ENCODE measurements at places on chromosomes 7 and 10.

- DNase-seq: no peak
These were observed 41.9 kb upstream of the SMARCD3 start for GRCh38 chr7:151290355-151290760.

GRCh38 chr7:92944633-92945032 lies 108.3 kb upstream of the CDK6 start:
- DNase-seq: no peak

DNA sequence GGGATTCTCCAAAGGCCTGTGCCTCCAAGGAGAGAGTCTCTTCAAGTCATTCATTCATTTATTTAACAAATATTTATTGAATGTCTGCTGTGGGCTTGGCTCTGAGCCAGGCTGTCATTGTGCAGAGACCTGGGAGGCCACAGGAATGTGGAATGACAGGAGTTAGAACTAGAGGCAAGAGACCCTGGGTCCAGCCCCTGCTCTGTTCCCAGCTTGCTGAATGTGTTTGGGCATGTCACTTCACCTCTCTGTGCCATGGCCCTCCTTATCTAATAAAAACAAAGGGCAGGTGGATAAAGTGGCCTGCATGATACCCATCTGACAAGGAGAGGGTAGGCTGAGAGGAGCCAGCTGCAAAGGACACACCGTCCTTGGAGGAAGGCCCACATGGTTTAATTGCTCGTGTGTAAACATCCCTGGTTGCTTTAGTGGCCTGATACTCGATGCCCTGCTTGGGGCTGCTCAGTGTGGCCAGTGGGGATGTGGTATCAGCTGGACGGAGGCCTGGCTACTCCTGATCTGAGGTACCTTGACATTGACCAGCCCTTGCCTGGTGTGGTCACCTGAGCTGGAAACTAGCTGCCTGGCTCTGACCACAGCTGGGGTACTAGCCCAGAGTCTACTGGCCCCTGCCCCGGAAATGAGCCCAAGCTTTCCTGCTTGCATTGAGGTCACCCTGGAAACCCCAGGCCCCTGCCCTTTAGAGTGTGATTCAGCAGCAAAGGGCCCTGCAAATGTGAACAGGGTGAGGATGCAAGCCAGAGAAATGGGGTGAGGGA lies 116.2 kb downstream of the CDH23 start:
- no peak for DNase-seq

DNA sequence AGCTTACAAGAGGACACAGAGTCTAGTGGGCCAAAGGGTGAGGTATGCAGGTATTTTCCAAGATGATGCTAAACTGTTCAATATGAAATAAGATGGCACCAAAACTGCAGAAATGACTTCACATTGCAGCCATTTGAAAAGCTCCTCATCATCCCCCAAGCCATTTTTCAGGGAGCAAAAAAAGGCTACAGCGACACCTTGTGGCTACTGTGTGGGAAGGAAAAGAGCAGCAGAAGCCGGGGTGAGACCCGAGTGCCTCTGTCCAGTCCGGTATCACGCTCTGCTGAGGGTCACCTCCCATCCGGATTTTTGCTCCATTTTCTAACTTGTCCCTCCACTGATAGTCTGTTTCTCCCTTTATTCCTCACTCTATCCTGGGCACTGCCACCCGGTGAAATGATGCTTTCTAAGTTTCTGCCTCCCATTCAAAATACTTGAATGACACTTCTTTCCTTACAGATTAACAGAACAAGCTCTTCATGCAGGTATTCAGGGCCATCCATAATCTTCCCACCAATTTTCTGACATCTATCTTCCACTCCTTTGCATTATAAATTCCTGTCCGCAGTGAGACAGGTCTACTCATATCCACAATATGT lies 220.2 kb downstream of the DGKI start:
- peak; percentile 54 for DNase-seq

DNA sequence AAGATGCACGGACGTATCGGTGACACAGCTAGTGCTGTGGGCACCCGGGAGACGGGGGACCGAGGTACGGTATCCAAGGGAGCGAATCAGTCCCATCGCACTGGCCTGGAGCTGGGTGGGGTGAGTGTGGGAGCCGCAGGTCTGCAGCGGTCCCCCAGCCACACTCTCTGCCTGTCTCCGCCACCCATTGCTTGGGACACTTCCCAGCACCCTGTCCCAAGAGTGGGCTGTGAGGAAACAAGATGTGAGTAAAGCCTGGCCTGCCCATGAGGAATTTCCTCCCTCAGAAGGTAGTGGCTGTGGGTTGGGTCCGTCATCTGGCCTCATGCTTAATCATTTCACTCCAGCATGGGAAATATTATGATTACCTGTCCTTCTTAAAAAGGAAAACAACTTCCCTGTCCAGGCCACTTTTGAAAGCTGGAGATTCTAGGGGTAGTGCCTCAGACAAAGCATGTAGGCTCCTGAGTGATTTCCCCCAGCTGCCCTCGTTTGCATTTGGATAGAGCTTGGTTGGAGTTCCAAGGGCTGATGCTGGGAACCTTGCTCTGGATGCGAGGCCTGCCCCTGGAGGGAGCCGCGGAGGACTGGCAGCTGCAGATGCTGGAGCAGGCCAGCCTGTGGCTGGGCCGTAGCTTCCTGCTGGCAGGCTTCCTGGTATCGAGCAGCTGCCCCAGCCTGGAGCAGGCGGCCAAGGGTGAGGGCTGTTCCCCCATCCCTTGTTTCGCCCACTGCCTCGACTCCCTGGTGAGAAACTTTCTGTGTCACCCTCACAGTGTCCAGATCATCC lies 6.2 kb upstream of the ACTR3C start:
- DNase-seq: no peak

GRCh38 chr7:158530800-158531609 lies 56.6 kb downstream of the PTPRN2 start:
- DNase-seq: no peak

GRCh38 chr7:81393018-81393417 lies 376.8 kb downstream of the HGF start:
- no peak for DNase-seq

GRCh38 chr10:92146107-92146506 lies 144.8 kb downstream of the CPEB3 start:
- peak; percentile 26 for DNase-seq

DNA sequence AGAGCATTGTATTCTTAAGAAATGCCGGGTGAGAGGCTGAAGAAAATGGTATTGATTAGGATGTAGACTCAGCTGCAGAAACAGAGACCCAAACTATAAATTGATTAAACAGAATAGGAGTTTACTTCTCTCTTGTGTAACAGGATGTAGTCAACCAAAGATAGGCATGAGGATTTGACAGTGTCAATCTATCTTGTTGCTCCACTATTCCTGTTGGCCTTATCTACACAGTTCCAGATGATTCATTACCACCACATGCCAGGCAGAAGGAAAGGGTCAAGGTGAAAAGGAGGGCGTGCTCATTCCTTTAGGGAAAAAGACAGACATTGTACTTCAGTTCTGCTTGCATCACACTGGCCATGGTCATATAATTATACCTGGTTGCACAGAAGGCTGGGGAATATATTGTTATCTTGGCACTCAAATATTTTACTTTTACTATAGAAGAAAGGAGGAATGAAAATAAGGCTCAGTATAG lies 11.9 kb upstream of the DMTF1 start:
- DNase-seq: peak; percentile 62

- DNase-seq: no peak
These were observed 841.3 kb upstream of the ZWINT start for GRCh38 chr10:57202356-57202755.

DNA sequence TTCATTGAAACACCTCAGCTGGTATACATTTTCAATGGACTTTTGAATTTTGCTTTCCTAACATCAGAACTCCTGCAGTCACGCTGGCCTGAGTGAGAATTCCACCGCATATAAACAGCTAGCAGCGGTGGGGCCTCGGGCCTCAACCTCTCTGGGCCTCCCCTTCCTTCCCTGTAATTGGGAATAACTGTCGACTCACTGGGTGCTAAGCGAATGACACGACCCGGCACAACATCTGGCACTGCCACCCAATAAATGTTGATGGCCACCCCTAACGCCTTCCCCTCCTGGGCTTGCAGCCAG lies 670 bp downstream of the RCC1L start:
- DNase-seq: peak; percentile 61

DNA sequence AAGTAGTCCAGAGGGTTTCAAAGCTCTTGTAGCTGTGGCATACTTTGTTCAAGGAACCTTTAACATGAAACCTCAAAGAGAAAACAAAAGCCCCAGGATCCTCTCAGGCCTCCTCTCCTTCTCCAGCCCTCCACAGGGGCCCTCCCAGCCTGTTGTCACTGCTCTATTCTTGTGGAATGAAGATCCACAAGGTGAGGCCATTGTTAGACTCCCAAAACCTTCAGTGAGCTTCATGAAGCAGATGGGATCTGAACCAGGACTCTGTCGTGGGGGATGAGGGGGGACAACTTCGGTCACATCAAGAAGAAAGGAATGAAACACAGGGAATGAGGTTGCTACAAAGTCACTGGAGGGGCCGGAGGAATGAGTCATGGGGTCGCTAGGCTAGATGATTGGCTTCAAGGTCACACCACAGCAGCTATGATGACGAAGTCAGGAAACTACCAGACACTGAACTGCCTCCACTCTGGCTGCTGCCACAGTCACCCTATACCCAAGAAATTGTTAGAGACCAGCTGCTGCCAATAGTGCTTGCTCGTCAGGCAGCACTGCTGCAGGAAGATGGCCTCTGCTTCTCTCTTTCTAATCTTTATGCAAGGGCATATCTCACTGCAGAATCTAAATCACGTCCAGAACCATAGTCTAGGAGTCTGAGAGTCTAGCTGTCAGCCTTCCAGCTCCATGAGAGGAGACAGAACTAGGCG lies 208.8 kb downstream of the HIBADH start:
- peak; percentile 61 for DNase-seq

GRCh38 chr7:142431491-142431890 lies 173.6 kb upstream of the PRSS58 start:
- no peak for DNase-seq

DNA sequence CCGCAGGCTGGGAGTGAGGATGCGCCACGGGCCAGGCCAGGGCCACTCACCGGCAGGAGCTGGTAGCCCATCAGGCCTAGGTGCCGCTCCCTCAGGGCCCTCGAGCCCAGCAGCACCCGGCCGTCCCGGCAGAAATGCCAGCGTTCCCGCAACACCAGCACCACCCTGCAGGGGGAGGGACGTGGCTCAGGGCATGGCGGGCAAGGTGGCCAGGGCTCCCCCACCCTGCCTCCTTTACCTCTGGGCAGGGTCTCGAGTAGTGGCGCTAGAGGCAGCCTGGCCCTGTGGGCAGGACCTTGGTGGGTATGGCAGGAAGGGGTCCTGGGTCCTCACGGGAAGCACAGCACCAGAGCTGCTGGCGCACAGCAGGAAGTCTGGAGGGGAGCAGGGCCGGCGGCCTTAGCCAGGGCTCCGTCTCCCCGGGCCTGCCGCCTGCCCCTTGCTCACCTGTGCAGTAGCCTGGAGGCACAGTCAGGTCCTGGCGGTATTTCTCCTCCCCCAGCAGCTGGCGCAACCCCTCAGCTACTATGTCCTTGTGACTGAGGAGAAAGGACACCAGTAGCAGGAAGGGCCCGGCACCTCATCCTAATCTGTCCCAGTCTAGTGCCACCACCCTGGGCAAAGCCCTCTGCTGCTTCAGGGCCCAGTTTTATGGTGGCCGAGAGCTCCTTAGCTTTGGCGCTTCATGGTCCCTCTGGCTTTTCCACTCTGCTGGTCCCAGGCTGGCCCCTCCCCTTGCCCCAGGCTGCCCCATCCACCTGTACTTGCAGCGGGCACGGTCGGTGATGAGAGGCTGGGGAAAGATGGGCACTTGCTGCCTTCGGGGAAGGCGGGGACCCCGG lies 3.5 kb downstream of the FASTK start:
- DNase-seq: no peak

DNA sequence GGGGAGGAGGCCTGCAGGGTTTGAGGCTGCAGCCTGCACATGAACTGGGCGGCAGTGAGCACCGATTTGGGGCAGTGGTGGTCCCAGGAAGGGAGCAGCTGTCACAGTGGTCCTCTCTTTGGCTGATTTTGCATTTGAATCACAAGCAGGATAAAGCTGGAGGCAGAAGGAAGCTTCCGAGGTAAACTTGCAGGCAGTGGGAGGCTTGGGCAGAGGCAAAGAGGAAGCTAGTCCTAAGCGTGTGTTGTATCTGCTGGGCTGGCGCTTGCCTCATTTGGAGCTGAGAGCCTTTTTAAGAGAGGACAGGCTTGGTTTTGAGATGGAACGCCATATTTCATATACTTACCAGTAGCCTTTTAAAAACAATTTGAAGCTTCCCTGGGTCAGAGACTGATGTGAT lies 177.2 kb upstream of the PODXL start:
- no peak for DNase-seq

- no peak for DNase-seq
These were observed 125.9 kb downstream of the CUL2 start for GRCh38 chr10:34964166-34964800.

GRCh38 chr7:75536491-75536890 lies 44.4 kb downstream of the SPDYE5 start:
- no peak for DNase-seq

GRCh38 chr10:969473-970150 lies 18.6 kb upstream of the GTPBP4 start:
- DNase-seq: no peak

DNA sequence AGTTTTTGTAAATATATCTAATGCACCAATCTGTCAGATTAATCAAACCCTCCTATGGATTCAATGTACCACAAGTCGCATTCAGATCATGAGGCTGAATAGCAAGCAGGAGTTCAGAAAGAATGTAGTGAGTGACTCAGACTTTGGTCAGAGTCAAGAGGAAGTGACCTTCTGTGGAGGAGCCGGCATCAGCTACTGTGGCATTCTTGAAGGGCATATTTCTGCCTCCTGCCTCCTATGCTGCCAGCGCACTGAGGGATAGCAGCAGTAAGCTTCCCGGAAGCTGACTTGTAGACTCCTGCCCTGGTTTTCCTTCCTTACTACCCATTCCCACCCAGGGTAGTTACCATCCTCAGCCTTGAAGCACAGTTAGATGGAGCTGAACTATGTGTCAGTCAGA lies 867.5 kb downstream of the NRG3 start:
- peak; percentile 83 for DNase-seq

- no peak for DNase-seq
These were observed 49.3 kb downstream of the CALML3 start for GRCh38 chr10:5573968-5574641.

- peak; percentile 84 for DNase-seq
These were observed 98.6 kb downstream of the CREM start for GRCh38 chr10:35225204-35225603.

- no peak for DNase-seq
These were observed 402.9 kb upstream of the GALNT17 start for GRCh38 chr7:70728872-70729552.

- no peak for DNase-seq
These were observed 26.5 kb downstream of the LEP start for GRCh38 chr7:128267595-128267924.

- DNase-seq: peak; percentile 73
These were observed 1.7 kb downstream of the PLEKHS1 start for GRCh38 chr10:113753020-113753692.

GRCh38 chr7:64744680-64745079 lies 49.5 kb upstream of the ZNF138 start:
- DNase-seq: no peak
